ENCODE measurements at places on chromosomes 6 and 20.
A peak's percentile ranks its signal among the peaks of the same experiment; 100 is the strongest.

- no peak for DNase-seq
These were observed 35.1 kb downstream of the EYS start for GRCh38 chr6:65671922-65672321.

GRCh38 chr20:1165521-1165920 lies 19.3 kb downstream of the TMEM74B start:
- DNase-seq, result no peak

GRCh38 chr6:111210194-111210728 lies 123.0 kb downstream of the SLC16A10 start:
- peak; percentile 66 for DNase-seq

DNA sequence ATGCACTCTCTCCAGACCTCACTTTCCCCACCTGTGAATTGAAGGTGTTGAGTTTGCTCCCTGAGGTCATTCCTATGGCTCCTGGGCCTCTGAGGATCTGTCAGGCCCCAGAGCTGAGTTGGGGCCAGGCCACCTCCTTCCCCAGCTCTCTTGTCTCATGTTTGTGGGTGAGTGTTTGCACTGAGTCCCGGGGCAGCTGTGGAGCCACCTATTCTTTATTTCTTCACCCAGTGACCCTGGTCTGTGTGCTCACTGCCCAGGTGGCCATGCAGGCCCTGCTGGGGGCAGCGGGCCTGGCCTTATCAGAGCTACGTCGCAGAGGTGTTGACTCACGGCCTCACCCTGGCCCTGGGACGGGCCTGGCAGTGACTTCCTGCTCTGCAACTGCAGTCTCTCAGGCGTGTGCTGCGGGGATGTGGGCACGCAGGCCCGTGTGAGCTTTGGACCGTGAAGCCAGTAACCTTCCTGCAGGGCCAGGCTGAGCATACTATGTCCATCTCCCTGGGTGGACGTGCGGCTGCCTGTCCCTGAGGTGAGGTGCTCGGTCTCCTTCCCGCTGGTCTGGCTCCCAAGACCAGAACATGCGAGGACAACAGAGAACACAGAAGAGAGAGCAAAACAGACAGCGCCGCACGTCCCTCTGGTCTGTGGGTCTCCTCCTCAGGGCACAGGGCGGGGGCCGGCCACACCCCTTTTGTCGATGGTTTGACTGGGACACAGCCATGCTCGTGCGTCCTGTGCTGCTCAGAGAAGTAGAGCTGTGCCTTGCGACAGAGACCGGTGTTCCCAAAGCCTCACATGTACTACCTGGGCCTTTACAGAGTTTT lies 12.1 kb downstream of the TMEM181 start:
- DNase-seq, result no peak

DNA sequence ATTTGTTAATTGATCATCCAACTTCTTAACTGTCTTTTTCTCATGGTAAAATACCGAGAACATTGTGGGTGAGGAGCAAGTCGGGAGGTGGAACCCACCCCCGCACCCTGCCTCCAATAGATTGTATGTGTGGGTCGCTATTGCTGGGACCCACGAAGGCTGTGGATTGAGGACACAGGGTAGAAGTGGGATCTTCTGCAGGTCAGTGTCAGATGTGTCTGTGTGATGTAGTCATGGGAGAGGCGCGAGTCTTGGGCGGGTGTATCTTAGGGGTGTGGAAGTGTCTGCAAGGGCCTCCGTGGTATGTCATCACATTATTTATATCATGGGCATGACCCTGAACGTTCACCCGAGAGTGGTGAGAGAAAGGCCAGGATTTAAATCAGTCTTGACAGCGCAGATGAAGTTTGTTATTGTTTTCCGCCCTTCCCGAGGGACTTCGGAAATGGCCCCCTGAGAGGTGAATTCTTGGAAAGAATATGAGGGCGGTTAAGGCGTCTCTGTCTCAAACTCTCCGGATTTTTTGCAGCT lies 472 bp upstream of the PAQR8 start:
- peak; percentile 22 for DNase-seq

DNA sequence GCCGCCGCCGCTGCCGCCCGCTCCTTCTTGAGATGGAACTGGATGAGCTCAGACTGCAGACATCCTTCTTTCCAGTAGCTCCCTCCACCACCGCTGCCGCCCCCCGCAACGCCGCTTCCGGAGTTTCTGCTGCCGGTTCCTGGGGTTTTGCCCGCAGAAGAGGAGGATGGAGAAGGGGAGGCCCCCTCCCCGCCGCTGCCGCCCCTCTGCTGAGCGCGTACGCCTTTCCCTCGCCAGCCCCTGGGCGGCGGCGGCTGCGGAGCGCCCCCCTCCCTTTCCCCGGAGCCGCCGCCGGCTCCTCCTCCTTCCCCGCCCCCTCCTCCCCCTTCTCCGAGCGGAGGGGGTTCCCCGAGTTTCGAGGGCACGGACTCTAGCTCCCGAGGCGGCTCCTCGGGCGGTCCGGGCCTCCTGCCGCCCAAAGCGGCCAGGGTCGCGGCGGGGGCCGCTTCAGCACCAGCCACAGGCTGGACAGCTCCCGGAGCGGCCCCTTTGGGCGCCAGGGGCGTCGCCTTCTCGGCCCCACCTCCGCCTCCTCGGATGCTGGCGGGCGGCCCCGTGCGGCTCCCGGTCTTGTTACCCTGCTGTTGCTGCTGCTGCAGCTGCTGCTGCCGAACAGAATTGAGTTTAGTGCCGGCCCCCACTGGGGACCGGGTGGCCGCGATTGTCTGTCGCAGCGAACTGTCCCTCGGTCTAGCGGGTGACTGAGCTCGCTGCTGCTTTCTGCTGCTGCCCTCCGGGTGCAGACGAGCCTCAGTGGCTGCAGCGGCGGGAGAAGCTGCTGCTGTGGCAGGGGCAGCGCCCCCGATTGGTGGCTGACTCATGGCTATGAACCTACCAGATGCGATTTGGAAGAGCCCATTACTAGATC lies 3.1 kb downstream of the MTCL3 start:
- peak; percentile 55 for DNase-seq

DNA sequence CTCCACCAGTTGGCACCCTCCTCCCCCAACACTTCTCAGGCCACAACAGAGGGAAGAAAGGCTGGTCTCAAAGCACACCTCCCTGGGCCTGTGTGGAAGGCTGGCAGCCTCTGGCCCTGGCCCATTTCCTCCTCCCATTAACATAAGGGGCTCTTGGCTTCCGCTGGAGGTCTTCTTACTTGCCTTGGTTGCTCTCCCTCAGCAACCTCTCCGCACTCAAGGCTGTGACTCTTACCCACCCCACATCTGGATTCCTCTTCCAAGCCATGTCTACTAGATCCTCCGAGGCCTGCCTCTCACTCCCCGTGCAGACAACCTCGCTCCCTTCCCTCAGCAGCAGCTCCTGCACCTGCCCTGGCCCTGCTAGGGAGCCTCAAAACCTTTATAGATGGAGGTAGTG lies 112.2 kb upstream of the PRND start:
- no peak for DNase-seq

DNA sequence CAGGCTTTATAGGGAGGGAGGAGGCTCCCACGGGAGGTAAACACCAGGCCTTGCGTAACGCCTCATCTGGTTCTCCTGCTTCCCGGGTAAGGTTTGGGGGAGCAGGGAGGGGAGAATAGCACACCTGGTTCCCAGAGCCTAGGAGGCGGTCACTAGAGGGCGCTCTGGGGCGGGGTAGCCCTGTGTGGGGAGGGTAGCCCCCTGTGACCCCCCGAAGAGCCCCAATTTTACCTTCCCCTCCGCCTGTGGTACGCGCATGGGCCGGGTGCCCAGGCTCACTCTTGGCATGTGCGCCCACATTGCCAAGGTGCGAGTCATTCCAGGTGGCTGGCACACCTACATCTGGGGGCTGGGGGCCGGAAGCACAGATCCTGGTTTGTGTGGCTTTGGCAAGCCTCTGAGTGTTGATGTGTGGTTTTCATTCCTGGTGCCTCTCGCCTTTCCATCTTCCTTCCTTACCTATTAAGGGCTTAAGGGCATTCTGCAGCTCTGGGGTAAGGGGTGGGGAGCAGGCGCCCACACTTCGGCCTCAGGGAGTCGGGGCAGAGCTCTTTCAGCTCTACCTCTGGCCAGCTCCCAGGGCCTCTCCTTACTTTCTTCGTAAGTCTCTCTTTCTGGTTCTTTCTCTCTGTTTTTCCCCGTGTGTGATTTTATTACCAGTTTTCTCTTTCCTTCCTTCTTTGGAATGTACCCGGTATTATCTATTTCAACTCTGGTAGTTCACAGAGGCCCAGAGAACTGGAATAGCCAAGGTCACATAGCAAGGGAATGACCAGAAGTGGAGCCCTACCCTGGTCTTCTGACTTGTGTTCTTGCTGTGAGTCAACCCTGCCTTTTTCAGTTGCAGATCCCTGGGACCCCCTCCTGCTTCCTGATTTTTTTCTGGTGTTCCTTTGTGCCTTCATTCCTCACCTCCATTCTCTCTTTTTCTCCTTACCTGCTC lies 492 bp upstream of the RNF39 start:
- no peak for DNase-seq

DNA sequence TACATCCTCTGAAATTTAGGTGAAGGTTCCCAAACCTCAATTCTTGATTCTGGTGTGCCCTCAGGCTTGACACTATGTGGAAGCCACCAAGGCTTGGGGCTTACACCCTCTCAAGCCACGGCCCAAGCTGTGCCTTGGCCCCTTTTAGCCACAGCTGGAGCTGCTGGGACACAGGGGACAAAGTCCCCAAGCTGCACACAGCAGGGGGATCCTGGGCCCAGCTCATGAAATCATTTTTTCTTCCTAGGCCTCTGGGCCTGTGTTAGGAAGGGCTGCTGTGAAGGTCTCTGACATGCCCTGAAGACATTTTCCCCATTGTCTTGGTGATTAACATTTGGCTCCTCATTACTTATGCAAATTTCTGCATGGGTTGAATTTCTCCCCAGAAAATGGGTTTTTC lies 37.3 kb upstream of the BACH2 start:
- DNase-seq, result no peak

DNA sequence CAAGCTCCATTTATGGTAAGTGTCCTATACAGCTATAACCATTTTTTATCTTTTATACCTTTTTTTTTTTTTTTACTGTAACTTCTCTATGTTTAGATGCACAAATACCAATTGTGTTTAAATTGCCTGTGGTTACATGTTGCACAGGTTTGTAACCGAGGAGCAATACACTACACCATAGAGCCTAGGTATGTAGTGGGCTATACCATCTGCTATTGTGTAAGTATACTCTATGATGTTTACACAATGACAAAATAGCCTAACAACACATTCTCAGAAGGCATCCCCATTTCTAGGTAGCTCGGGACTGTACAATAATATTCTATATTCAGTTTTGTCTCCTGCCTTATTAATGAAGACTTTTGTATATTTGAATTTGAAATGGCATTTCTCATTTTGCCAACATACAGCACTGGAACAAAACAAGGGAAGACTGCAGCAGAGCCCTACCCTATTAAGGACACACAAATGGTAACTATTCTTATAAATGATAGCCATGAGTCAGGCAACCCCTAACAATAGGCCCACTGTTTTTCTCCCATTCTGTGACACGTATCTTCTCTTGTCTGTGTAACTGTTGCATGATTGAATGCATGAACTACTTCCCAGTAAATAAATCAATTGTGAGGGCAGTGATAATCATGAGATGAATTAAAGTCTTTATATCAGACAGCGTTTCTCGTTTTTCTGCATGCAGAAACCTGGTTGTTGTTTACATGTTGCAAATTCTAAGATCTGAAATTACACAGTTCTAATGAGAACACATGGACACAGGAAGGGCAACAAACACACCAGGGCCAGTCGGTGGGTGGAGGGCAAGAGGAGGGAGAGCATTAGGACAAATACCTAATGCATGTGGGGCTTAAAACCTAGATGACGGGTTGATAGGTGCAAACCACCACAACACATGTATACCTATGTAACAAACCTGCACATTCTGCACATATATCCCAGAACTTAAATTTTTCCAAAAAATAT lies 173.9 kb downstream of the EPM2A start:
- no peak for DNase-seq

DNA sequence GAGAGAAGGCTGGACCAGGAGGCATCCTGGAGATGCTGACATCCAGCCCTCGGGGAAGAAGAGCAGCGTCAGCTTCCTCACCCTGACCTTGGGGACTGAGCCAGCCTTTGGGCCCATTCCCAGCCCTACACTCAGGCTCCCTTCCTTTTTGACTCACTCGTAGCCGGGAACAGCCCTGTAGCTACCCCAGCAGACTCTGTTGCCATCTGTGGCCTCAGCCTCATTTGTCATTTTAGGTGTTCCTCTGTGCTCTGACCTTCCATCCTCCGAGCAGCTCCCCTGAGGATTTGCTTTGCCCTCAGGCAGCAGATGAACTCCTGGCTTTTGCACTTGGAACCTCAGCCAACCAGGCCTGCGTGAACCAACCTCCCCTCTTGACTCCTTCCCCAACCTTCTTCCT lies 67.5 kb downstream of the ELOVL2 start:
- no peak for DNase-seq

GRCh38 chr6:9784786-9785185 lies 630.1 kb downstream of the TFAP2A start:
- no peak for DNase-seq
